ENCODE measurements at places on chromosomes 3 and 15.

GRCh38 chr3:10485380-10485779, 20.0 kb downstream of the ATP2B2 start:
- DNase-seq: peak; percentile 51

DNA sequence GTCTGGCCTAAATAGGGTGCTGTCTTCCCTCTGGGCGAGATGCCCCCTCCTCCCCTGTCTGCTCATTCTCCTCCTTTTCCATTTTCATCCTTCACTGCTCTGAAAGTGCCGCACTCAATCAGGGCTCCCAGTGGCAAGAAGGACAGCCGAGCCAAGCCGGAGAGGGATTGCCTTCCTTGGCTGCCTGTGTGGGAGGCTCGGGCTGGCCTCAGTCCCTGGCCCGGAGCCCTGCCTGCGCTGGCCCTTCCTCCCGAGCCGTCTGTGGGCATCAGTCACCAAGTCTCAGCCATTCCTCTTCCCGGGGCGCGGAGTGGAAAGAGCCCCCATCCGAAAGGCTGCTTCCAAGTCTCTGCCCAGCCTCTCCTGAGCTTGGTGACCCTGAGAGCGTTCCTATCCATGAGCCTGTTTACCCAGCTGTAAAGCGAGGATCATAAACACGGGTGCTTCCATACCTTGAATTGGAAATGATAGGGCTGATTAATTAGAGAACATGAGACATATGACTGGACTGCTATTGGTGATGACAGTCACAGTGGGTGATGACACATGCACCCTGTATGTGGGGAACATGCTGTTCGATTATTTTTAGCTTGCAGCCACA, 59.1 kb upstream of the TLE3 start:
- DNase-seq: peak; percentile 52

- no peak for DNase-seq
These were observed 225.7 kb downstream of the GABRG3 start for GRCh38 chr15:27196691-27197090.

DNA sequence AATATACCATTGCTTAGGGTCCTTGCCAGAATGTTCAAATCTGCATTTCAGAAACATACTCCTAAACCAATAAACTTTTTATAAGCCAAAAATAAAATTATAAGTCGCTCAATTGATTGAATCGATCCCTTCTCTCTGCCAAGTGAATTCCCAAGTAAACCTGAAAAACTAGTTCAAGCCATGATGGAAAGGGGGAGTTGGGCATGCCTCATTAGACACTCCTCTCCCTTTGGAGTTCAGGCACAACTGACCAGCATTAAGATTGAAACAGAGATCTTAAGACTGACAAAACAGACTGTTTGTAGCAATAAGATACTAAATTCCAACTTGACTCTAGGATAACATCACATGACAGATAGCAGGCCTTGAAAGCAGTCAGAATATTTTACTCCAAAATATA, 113.7 kb upstream of the RASGRP1 start:
- DNase-seq: no peak

DNA sequence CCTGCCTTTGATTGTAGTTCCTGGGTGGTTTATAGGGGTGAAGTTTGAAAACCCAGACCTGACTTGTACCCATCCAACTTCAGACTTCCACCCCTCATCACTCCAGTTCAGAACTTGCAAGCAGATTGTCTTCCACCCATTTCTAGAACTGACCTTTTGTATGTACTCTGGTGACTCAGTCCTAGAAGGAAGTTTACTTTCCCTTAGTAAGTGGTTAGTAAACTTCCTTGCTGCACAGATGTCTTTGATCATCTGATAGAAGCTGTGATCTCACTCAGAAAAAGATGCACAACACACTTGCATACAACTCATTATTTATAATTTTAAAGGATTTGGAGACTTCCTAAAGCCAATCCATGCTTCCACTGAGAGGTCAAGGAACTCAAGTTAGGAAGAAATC, 368.0 kb downstream of the MFSD1 start:
- no peak for DNase-seq

- DNase-seq: no peak
These were observed 17.4 kb upstream of the CHD2 start for GRCh38 chr15:92882697-92883162.

- peak; percentile 48 for DNase-seq
These were observed 590 bp upstream of the TRIM71 start for GRCh38 chr3:32817257-32817557.

GRCh38 chr3:14913926-14914778, 33.2 kb upstream of the NR2C2 start:
- DNase-seq: no peak

GRCh38 chr3:39183211-39184080, 8.9 kb downstream of the XIRP1 start:
- DNase-seq: no peak

DNA sequence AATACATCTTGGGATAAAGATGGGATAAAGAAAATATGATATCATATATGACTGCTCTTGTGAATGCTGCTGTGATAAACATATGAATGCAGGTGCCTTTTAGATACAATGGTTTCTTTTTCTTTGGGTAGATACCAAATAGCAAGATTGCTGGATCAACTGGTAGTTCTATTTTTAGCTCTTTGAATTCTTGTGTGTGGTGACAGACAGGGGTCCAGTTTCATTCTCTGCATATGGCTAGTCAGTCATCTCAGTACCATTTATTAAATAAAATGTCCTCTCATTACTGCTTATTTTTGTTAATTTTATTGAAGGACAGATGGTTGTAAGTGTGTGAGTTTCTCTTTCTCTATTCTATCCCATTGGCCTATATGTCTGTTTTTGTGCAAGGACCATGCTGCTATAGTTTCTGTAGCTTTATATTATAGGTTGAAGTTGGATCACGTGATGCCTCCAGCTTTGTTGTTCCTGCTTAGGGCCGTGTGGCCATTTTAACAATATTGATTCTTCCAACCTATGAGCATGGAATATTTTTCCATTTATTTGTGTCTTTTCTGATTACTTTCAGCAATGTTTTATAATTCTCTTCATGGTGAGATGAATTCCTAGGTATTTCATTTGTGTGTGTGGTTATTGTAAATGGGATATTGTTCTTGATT, 1089.8 kb upstream of the CADM2 start:
- no peak for DNase-seq

- peak; percentile 30 for DNase-seq
These were observed 157.3 kb upstream of the SMAD3 start for GRCh38 chr15:66907826-66908743.

- DNase-seq: no peak
These were observed 588.5 kb upstream of the TGFBR2 start for GRCh38 chr3:30017901-30018300.

DNA sequence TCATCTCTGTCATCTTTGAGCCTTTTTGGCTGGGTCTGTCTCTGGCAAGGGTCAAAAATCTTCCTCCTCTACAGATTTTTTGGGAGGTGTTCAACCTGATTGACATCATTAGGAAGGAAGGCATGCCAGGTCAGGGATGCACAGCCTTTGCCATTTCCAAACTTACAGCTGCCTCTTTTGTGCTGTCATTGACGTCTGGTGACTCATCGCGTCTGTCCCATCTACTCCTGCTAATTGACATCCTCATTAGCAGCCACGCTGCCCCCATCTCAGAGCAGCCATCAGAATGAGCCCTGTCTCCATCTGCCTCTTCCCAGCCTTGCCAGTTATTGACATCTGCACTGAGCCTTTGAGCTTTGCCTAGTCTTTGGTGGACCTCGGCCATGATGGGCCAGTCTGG, 53.0 kb downstream of the PDIA5 start:
- DNase-seq: peak; percentile 29

GRCh38 chr15:86624261-86625036, 544.8 kb downstream of the AGBL1 start:
- peak; percentile 60 for DNase-seq

GRCh38 chr3:197149-197827, 725 bp downstream of the CHL1 start:
- DNase-seq: peak; percentile 23

- DNase-seq: no peak
These were observed 11.8 kb upstream of the KIF7 start for GRCh38 chr15:89666858-89667705.

DNA sequence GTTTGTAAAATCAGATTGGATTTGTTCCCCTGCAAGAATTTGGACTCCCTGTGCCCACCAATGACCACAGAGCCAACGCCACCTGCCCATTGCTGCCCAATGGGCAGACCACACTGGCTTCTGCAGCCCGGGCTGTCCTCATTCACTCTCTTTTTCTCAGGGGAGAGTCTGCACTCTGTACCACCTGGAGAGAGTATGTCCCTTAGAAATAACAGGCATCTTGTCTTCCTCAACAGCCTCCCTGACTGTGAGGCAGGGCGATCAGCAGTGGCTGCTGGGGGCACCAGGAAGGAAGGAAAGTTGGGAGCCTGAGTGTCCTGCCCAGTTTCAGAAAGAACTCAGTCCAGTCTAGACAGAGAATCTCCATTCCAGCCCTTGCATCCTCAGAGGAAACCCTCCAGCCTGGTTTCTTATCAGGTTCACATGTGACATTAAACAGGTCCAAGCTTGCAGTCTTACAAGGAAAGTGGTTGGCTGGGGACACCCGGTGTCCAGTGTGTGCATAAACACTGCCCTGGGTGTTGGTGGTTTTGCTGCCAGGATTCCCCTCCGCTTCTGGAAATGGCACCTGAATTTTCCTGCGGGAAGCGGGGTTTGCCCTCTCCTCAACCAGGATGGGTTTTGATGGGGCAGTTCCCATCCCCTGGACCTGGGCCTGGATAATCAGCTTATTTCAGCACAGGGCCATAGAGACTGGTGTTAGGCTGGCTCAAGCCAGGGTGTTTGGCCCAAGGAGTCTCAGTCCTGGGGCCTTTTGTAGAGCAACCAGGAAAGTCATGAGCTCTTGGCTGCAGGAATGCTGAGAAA, 37.2 kb downstream of the SSUH2 start:
- peak; percentile 42 for DNase-seq

DNA sequence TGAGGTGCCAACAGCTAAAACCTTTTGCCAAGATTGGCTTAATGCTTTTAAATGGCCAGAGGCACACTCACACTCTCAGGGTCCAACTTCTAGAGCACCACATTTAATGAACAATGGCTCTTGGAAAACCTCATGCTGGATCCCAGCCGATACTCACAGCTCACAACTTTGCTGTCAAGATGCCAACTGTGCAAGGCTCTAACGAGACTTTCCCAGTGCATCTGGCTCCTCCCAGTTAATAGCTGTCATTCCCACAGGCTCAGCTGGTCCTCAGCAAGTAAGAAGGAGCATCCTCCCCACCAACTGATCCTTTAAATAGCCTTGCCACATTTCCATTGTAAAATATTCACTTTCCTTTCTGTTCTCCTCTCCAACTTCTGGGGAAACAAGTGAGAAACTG, 20.3 kb upstream of the FRMD4B start:
- no peak for DNase-seq

GRCh38 chr3:12629560-12629959, 34.4 kb downstream of the RAF1 start:
- no peak for DNase-seq

DNA sequence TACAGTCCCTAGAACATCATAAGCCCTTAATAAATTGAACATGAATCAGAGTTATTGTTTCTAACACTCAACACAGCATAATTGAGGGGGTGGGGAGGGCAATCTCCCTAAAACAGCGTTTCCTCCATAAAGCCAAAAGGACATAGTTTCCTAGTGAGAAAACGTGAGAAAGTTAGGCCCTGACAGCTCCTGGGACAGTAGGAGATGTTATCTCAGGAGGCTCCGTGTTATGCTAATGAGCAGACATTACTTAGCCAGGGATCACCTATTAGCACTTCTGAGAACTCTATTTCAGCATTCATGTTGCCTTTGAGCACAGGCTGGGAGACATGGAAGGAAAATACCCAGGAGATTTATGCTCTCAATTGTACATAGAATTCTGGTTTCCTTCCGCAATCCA, 229.1 kb upstream of the ADAMTS9 start:
- no peak for DNase-seq

DNA sequence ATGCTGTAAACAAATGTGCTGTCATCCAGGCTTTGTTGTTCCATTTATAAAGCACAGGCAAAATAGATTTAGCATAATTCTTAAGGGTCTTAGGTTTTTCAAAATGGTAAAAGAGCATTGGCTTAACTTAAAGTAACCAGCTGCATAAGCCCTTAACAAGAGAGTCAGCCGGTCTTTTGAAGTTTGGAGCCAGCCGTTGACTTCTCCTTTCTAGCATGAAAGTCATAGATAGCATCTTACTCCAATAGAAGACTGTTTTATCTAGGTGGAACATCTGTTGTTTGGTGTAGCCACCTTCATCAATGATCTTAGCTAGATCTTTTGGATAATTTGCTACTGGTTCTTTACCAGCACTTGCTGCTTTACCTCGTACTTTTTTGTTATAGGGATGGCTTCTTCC, 297.5 kb upstream of the DCBLD2 start:
- DNase-seq: no peak

GRCh38 chr3:168545591-168545990, 449.9 kb upstream of the GOLIM4 start:
- DNase-seq: no peak
